IMR-90 (cell line): ENCODE measurements at places on chromosomes 5 and 9. TPM values are rescaled to one million over a fixed set of nuclear protein-coding genes. Genes with fewer than 3 reads are reported as not detected.

DNA sequence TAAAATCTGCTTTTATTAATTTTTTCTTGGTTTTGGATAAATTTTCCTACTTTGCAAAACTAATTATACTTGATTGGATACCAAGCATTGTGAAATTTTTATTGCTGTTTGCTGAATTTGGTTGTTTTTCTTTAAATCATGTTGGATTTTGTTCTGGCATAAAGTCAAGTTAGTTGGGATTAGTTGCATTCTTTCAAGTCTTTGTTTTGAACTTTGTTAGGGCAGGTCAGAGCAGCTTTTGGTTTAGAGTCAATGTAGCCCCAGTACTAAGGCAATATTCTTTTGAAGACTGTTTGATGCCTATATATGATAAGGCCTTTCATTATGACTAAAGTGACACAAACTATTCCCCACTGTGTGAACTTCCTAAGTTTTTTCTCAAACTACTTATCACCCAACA, 531.1 kb downstream of the RASEF start:
- DNase-seq, result no peak

GRCh38 chr9:95710446-95710845, 165.0 kb upstream of the ERCC6L2 start:
- no peak for DNase-seq

DNA sequence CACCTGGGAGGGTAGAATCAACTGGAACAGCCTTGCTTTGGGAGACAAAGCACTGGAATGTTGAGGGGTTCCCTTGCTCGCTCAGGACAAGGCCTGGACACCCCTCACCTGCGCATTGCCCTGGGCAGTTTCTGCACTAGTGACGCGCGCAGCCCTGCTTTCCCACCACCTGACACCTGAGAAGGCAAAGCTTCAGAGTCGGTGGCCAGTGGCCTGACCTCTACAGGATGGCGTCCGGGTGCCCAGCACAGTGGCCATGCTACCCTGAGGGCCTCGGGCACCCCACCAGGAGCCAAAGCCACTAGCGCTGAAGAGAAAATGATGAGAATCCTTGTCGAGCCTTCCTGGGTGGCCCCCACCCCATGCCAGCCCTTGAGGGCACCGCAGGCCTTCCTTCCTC, 161.3 kb downstream of the OLFM1 start:
- DNase-seq, result no peak

PCDHA9 gene
- not detected in 2 replicates for polyA plus RNA-seq

FBP2 gene
- polyA plus RNA-seq, result not detected in 2 replicates

INSL4 gene
- 0.03 TPM in 1 of 2 replicates, not detected in the other for polyA plus RNA-seq
